Epithelial cell of proximal tubule (primary cell): ENCODE measurements at places on chromosomes 11 and 22. TPM values are rescaled to one million over a fixed set of nuclear protein-coding genes. Genes with fewer than 3 reads are reported as not detected.

GRCh38 chr11:73693899-73694525 lies 47.6 kb downstream of the PLEKHB1 start:
- DNase-seq = no peak

DNA sequence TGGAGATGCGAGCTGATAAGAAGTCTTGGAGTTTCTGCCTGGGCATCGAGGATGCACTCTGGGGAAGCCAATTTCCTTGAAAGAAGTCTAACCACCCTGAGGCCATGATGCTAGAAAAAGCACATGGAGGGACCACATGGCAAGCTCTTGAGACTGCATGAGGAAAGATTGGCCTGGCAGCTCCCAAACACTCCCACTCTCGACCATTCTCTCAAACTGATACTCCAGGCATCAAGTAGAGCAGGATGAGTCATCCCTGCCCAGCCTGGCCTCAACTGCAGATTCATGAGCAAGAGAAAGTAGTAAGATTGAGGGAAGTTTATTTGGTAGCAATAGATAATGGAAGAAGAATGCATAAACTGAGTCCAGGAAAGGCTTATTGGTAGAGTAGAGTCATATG lies 194.3 kb downstream of the KIF18A start:
- DNase-seq = no peak

- DNase-seq = no peak
Observed at GRCh38 chr22:34225278-34225677, 305.0 kb upstream of the LARGE1 start.

GRCh38 chr11:18081551-18081950 lies 24.3 kb downstream of the SAAL1 start:
- DNase-seq = no peak

DNA sequence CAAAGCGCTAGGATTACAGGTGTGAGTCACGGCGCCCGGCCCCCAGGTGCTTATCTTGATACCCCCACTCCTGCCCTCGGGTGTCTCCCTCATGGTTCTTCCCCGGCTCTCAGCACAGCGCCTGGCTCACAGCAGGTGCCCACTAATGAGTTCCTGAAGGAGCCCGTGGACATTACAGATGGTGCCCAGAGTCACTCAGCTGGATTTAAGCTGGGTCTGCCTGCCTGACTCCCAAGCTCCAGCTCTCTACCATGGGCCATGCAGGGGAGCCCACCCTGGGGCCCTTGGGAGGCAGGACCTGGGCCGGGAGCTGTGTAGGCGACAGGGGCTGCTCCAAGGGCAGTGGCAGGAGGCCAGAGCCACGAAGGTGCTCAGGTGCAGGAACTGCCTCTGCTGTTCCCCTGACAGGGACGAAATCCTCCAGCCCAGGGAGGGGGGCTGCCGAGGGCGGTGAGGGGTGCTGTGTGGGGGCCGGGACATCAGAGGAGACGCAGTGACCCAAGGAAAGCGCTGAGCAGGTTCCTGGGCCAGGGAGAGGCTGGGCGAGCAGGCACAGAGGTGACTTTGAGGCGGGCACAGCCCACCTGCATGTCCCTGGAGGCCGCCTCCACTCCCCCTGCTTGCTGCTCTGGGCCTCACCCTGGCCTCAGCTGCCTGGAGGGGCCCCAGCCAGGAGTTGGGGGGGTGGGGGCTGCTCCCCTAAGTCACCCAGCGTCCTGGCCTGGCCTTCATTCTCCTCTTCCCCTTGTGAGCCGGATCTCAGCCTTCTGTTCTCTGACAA lies 14.6 kb upstream of the FLRT1 start:
- DNase-seq = no peak

The CRYBB2 gene
- total RNA-seq = 0.14 TPM in 1 of 2 replicates, not detected in the other

The CD3D gene
- not detected in 2 replicates for total RNA-seq

The OR8G5 gene
- total RNA-seq = not detected in 2 replicates

The MPPED2 gene
- 0.07 and 0.17 TPM in 2 replicates for total RNA-seq

The LIF gene
- total RNA-seq = 48.7 and 49.8 TPM in 2 replicates

The CASP4 gene
- 27.6 and 30.4 TPM in 2 replicates for total RNA-seq
